ENCODE measurements at places on chromosomes 1 and 21.

GRCh38 chr1:92029241-92029922 is 403 bp upstream of the EPHX4 start:
- no peak for DNase-seq

DNA sequence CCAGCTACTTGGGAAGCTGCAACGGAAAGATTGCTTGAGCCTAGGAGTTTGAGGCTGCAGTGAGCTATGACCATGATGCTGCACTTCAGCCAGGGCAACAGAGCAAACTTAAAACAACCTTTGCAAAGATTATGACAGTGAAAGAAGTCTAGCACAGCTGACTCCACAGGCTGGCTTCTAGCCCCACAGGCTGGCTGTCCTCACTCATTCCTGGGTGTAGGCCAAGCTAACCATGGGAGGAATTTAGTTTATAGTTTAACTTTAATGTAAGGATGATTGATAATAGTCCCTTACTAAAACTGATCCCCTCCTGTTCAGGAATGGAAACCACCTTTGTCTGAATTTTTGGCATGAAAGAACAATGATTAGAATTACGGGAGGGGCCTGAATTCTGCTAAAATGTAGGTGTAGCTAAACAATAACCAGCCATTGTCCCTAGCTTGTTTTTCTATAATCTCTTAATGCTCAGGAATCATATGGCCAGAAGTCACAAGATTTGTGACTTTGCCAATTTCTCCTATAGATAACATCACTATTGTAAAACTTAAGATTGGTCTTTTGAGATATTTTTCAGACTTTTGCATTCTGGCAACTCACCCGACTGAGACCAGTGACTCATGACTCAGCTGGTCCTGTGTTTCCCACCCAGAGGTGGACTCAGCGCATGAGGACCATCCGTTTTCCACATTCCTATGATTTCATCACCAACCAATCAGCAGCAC is 28.1 kb upstream of the SGIP1 start:
- no peak for DNase-seq

DNA sequence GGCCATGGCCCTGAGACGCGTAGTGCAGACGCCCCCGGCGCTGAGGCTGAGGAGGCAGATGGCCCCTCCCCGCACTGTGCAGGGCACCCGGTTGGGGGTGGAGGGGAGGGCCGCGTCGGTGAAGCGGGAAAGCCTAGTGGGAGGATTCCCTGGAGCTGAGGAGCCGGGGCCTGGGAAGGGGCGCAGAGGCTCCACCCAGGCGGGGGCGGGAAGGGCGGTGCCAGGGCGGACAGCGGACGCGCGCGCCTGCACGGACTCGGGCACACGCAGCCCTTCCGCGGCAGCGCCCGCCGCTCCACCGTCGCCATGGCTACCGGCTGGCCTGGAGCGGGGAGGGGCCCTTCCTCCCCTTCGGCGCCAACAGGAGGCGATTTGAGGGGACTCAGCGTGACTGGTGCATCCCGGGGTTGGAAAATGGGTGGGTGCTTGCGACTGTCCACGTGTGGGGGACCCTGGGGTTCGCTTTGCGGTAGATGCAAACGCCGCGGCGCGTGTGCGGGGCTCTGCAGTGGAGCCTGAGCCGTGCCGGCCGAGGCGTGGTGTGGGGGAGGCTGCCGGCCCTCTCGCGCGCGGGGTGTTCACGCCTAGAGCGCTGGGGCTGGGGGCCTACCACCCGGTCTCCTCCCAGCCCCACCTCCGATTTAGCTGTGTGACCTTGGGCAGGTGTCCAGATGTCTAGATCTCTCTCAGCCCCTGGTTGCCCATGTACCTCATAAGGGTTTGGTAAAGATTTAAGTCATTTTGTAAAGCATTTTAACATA is 35.1 kb downstream of the PTPRF start:
- DNase-seq = no peak

DNA sequence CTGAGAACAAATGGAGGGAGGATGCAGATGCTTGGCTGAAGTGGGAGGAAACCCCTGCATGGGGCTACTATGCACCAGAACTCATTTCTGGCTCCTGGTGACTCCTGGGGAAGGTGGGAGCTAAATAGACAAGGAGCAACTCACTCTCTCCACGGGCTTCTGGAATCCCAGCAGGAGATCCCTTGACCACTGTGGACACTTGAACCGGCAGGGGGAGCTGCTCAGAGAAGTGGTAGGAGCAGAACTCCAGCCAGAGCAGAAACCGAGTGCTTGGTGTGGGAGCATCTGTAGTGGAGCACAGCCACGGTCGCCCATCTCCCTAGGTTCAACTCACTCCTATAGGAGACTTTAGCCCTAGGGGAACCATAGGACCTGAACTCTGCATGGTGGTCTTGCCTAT is 205.6 kb upstream of the GJB5 start:
- DNase-seq = no peak

DNA sequence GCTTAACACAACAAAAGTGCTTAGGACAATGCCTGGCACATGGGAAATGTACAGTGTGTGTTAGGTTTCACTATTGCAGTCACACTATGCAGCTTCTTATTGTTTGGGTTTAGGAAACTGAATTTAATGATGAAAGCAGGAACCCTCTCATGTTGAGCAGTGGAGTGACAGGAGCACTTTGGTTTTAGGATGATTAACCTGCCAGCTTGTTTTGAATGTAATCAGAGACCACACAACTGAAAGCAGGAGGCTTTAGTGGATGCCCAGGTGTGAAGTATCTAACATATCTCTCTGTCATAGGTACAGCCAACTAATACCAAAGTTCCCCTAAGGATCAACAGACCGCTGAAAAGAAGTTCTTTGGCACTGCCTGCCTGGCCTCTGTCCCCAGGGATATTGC is 406.9 kb upstream of the USP24 start:
- DNase-seq = no peak

DNA sequence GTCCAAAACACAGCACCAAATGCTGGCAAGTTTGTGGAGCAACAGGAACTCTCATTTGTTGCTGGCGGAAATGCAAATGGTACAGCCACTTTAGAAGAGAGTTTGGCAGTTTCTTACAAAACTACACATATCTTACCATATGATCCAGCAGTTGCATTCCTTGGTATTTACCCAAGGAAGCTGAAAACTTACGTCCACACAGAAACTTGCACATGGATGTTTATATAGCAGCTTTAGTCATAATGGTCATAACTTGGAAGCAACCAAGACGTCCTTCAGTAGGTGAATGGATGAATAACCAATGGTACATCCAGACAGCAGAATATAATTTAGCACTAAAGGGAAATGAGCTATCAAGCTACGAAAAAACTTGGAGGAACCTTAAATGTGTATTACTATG is 66.4 kb downstream of the MARK1 start:
- no peak for DNase-seq

- DNase-seq = no peak
Measured at GRCh38 chr1:91591175-91591974, 90.7 kb downstream of the CDC7 start.

- no peak for DNase-seq
Measured at GRCh38 chr1:7224644-7225043, 439.4 kb downstream of the CAMTA1 start.

GRCh38 chr1:198939956-198940355 is 301.1 kb downstream of the PTPRC start:
- no peak for DNase-seq

GRCh38 chr1:61171974-61172373 is 89.6 kb downstream of the NFIA start:
- no peak for DNase-seq

- DNase-seq = no peak
Measured at GRCh38 chr1:109199710-109200109, 14.0 kb upstream of the SARS1 start.

DNA sequence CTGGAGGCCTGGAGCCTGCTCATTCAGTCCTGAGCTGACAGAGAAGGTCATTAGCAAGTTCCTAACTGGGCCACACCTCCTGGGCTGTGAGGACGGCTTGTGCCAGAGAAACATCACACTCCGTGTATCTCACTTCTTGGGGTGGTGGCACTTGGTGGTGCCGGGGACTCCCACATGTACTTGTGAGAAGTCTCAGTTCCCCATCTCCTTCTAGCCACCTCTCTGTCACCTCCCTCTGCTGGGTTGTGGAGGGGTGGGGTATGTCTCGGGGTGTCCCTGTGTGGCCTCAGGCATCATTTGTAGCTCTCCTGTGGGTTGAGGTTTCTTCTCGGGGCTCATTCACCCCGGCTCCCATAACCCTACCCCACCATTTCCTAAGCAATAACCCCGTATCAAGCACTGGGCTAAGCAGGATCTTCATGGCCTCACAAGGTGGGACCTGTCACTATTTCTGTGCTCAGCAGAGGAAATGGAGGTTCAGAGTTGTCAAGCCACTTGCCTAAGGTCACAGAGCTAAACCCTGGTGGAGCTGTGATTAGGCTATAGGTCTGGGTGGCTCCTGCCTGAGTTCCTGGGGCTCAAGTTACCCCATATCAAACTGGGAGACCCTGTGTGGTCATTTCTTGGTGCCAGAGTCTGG is 62.5 kb downstream of the UBIAD1 start:
- no peak for DNase-seq

DNA sequence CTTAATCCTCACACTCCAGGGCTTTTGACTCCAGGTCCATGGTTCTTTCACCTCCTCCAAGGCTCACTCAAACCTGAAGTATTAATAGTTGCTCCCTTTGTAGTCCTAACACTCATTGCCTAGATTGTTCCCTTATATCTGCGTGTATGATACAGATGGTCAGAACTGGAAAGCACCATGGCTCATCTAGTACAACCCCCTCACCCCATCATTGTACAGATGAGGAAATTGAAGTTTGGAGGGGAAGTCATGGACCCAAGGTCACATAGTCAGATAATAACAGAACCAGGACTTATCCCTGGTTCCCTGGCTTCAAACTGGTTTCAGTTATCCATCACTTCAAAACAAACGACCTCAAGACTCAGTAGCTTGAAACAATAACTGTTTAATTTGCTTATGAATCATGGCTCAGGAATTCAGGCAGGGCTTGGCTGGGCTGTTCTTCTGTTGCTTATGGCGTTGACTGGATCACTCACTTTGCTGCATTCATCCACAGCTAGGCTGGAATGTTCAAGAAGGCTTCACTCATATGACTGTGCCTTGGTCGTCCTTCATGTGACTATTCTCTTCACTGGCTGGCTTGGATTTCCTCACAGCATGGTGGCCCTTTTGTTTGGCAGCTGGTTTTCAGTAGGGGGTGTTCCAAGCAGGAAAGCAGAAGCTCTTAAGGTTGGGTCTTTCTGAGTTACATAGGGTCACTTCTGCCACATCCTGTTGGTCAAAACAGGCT is 5.0 kb downstream of the NOS1AP start:
- no peak for DNase-seq

DNA sequence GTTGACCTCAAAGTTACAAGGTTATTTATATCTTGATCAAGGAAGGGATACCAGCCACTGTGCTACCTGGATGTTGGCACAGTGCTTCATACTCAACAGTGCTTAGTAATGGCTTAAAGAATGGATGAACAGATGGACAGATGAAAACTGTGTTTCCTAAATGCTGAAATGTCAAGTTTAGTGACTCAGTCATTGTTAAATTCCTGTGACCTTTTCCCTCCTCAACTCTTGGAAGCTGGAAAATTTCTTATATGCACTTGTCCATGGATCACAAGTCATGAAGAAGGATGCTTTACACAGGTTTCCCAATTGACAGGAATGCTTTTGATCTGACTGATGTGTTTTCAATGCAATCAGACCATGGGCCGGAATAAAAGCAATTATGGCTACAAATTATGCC is 39.6 kb upstream of the SLC19A2 start:
- no peak for DNase-seq

DNA sequence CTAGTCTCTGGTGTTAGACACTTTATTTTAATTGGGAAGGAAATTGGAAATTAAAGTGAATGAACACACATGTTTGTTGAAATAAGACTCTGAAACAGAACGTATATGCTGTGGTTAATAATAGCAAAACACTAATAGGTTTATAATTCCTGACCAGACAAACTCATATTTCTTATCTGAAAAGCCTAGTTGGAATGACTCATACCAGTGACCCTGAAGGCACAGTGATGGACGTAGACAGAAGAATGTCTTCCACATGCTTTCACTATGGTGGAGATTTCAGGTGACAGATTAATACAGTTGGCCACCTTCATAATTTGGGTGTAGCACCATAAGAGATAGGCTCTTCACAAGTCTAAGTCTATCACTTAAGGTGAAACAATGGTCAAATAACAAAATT is 83.0 kb upstream of the COL11A1 start:
- no peak for DNase-seq

- DNase-seq = no peak
Measured at GRCh38 chr1:37073854-37074379, 39.6 kb upstream of the GRIK3 start.

DNA sequence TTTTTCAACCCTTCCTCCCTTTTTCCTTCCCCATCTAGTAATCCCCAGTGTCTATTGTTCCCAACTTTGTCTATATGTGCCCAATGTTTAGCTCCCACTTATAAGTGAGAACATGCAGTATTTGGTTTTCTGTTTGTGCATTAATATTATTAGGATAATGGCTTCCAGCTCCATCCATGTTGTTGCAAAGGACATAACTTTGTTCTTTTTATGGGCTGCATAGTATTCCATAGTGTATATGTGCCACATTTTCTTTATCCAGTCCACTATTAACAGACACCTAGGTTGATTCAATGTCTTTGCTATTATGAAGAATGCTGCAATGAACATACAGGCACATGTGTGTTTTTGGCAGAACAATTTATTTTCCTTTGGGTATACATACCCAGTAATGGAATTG is 121.0 kb upstream of the C1orf105 start:
- no peak for DNase-seq

- no peak for DNase-seq
Measured at GRCh38 chr21:34870246-34870645, 178.9 kb downstream of the RUNX1 start.

- peak; percentile 85 for DNase-seq
Measured at GRCh38 chr1:198656500-198656932, 17.7 kb downstream of the PTPRC start.
